ENCODE measurements at places on chromosomes 1 and 21. TPM values are rescaled to one million over a fixed set of nuclear protein-coding genes. Genes with fewer than 3 reads are reported as not detected.

GRCh38 chr1:113129529-113130185 lies 56.7 kb downstream of the LRIG2 start:
- no peak overlapping the region for H3K4me3 ChIP-seq
- H3K36me3 ChIP-seq, result peaks cover 21% of the 10 kb centered on the region
- H3K4me1 ChIP-seq, result no peaks in the 10 kb centered on the region
- no peak overlapping the region for H3K27ac ChIP-seq
- no peak for DNase-seq

DNA sequence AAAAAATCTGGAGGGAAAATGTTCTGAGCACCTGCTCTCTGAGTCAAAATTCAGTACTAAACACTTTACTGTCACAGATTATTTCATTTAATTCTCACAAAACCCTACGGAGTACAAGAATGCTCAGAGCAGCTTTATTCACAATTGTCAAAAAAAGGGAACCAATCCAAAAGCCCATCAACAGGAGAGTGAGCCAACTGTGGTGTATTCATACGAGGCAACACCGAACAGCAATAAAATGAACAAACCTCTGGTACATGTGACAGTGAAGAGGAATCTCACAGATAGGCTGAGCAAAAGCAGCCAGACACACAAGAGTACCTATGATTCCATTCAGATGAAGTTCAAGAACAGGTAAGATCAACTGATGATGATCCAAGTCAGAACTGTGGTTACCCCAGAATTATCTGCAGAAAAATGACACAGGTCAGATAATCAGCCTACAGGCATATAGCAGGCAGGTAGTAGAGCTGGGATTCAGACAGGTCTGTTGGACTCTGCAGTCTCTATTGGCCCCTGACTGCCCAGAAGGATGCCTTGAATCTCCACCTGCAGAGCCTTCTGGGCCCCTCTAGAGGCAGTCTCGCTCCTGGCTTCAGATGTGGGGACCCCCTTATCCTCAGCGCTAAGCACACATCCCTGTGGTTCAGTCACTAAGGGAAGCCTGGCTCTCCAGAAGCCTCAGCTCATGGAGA lies 19.2 kb downstream of the SLC9A1 start:
- no peak overlapping the region for H3K4me3 ChIP-seq
- no peak overlapping the region for H3K27ac ChIP-seq
- peaks cover 5% of the 10 kb centered on the region for H3K36me3 ChIP-seq
- DNase-seq, result no peak

Gene IFI44L
- 5.5 TPM for total RNA-seq

- no peak overlapping the region for H3K4me3 ChIP-seq
- no peaks in the 10 kb centered on the region for H3K36me3 ChIP-seq
- no peaks in the 10 kb centered on the region for H3K4me1 ChIP-seq
Observed at GRCh38 chr1:200880212-200880611, 7.4 kb downstream of the GPR25 start.

DNA sequence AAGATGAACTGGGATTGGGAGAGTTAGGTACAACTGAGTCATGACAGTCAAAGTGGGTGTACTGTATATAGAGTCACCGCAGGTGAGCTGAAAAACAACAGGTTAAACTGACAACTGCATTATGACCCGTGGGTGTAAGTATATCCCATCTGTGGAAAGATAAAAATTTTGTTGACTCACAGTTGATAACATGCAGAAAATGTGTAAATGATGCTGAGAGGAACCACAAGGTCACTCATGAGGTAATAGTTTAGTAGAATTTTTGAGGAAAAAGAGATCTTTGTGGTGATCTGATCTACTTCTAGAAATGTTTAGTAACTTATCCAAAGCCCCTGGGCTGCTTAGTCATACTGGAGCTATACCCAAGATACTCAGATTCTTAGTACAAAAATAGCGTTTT lies 838 bp downstream of the OR2C3 start:
- no peaks in the 10 kb centered on the region for H3K36me3 ChIP-seq
- peaks cover 2% of the 10 kb centered on the region for H3K4me1 ChIP-seq
- no peak for DNase-seq
- H3K27me3 ChIP-seq, result no peaks in the 10 kb centered on the region

- H3K36me3 ChIP-seq, result no peaks in the 10 kb centered on the region
- no peaks in the 10 kb centered on the region for H3K4me1 ChIP-seq
- no peak overlapping the region for H3K4me3 ChIP-seq
- DNase-seq, result no peak
- no peak overlapping the region for H3K27ac ChIP-seq
Observed at GRCh38 chr1:153789478-153790034, 14.3 kb downstream of the SLC27A3 start.

GRCh38 chr1:209589440-209589839 lies 5.9 kb downstream of the CAMK1G start:
- no peak for DNase-seq
- H3K27me3 ChIP-seq, result no peaks in the 10 kb centered on the region
- no peak overlapping the region for H3K4me3 ChIP-seq
- H3K4me1 ChIP-seq, result peaks cover 54% of the 10 kb centered on the region
- H3K36me3 ChIP-seq, result no peaks in the 10 kb centered on the region

DNA sequence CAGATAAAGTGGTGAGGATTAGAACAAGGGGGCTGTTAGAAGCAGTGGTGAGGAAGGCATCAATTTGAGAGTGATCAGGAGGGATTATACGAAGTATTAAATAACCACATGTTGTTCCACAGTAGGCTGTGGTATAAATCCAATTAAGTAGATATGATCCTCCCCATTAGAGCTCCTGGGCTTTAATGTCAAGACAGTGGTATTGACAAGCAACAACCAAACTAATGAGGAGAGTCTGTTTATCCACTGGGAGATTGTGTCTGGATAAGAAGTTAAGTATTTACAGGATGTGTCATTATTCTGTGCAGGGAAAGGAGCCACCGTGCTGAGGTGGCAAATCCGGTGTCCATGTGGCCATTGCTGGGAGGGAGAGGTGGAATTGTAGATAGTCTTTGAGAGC lies 5.8 kb downstream of the ACTN2 start:
- no peaks in the 10 kb centered on the region for H3K36me3 ChIP-seq
- H3K4me3 ChIP-seq, result no peak overlapping the region
- peaks cover 62% of the 10 kb centered on the region for H3K27me3 ChIP-seq
- no peak for DNase-seq
- no peaks in the 10 kb centered on the region for H3K4me1 ChIP-seq
- no peak overlapping the region for H3K27ac ChIP-seq

DNA sequence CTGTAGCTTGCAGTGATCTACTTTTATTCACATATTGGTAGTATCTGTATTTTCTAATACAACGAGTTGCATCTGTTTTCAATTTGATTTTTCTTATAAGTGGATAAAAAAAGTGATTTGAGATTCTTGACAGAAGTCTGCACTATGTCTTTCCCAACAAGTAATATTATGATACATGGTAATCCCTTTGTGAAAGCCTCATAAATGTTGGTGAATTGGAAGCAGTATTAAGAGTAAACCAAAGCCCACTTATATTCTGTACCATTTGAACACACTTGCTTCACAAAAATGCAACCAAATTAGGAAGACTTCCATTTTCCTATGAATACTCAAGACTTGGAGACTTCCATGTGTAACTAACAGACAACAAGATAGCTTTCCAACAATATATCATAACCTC lies 172.0 kb downstream of the HMCN1 start:
- H3K36me3 ChIP-seq, result no peaks in the 10 kb centered on the region
- H3K27ac ChIP-seq, result no peak overlapping the region
- no peaks in the 10 kb centered on the region for H3K27me3 ChIP-seq

Data from PC-3 (cell line).